ENCODE measurements at places on chromosomes 1 and 21.

- no peak for DNase-seq
These were observed 24.0 kb downstream of the TEX35 start for GRCh38 chr1:178536844-178537371.

GRCh38 chr1:235343726-235344125 lies 15.4 kb downstream of the GGPS1 start:
- no peak for DNase-seq

- DNase-seq, result no peak
These were observed 66.6 kb upstream of the RHOU start for GRCh38 chr1:228668553-228669241.

DNA sequence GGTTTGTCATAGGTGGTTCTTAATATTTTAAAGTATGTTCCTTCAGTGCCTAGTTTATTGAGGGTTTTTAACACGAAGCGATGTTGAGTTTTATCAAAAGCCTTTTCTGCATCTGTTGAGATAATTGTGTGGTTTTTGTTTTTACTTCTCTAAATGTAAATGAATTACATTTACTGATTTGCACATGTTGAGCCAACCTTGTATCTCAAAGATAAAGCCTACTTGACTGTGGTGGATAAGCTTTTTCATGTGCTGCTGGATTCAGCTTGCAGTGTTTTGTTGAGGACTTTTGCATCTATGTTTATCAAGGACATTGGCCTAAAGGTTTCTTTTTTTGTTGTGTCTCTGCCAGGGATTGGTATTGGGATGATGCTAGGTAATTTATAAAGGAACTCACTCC lies 142.5 kb downstream of the PRDM2 start:
- DNase-seq, result no peak

DNA sequence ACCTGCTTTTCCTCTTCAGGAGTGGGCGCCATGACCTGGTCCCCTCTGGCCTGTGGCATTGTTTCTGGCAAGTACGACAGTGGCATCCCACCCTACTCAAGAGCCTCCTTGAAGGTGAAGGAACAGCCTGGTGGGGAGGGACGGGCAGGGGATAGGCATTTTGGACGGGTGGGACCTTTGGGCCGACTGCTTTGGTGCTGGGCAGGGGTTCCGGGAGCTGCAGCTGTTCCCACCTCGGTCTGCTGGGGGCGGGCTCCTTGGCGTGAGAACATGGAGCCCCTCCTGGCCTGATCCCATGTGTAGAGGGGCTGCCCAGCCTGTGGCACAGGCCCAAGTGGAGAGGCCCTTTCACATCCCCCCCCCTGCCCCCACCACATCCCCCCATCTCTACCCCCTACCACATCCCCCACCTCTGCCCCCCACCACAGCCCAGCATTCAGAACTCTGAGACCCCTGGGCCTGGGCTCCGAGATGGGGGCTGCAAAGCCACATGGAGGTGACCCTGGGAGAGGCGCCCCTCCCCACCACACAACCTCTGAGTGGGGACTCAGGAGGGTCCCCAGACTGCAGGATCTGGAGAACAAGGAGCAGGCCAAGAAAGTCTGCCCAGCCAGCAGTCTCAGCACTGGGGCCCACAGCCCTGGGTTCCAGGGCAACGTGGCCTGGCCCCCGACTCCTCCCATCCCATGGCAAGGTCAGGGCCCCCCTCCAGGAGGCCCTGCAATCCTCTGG lies 50.0 kb downstream of the KCNAB2 start:
- DNase-seq, result no peak

DNA sequence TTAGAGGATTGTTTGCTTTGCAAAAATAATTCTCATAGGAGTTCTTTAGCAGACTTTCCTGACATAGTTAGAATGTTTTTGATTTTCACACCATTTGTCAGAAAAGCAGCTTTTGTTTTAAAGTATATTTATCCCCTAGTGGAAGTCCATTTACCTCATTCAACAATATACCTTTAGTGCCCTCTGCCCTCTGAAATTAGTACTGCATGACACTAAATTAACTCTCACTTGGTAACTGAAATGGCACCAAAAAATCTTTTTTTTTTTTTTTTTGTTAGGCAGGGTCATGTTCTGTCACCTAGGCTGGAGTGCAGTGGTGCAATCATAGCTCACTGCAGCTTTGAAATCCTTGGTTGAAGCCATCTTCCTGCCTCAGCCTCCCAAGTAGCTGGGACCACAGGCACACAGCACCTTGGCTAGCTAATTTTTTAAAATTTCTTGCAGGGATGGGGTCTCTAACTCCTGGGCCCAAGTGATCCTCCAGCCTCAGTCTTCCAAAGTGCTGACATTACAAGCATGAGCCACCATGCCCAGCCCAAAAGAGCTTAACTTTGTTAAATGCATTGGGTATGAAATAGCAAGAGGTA lies 13.6 kb downstream of the LRRC42 start:
- DNase-seq, result no peak

GRCh38 chr1:28172713-28173150 lies 3.8 kb downstream of the PTAFR start:
- no peak for DNase-seq

DNA sequence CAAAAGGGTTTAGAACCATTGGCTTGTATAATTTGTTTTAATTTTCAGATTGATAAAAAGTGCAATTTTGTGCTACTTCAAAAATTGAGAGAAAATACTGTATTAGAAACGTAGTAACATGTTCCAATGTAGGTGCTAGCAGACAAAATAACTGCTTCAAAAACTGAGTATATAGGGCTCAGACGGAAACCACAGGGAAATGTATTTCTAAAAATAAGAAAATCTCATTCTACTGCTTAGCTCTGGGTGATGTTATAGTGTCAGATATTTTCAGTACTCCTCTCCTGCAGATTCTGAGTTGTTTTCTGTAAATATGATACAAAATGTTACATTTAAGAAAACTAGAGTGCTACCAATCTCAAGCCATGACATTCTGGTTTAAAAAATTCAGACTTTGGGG lies 55.4 kb downstream of the KCNK2 start:
- DNase-seq, result no peak

- no peak for DNase-seq
These were observed 61.2 kb downstream of the NRIP1 start for GRCh38 chr21:15003463-15004135.
